ENCODE measurements at places on chromosomes 4 and X. TPM values are rescaled to one million over a fixed set of nuclear protein-coding genes. Genes with fewer than 3 reads are reported as not detected.

KLB gene
- total RNA-seq: 0.08 TPM

MND1 gene
- total RNA-seq: 17.0 TPM

TLL1 gene
- 9.5 TPM for total RNA-seq

KCNE5 gene
- not detected for total RNA-seq

PALLD gene
- 113 TPM for total RNA-seq

UGT2A1 gene
- not detected for total RNA-seq

CT45A1 gene
- total RNA-seq: not detected

LSM6 gene
- total RNA-seq: 74.7 TPM

DCAF8L2 gene
- total RNA-seq: not detected

SLC2A9 gene
- 59.2 TPM for total RNA-seq

NAP1L3 gene
- total RNA-seq: not detected

SMIM9 gene
- total RNA-seq: not detected

CFAP299 gene
- total RNA-seq: not detected

F8A3 gene
- 1.1 TPM for total RNA-seq

PRR32 gene
- not detected for total RNA-seq

CLDN2 gene
- total RNA-seq: not detected

CCNB3 gene
- 0.11 TPM for total RNA-seq

IL15 gene
- total RNA-seq: 0.15 TPM

CENPE gene
- total RNA-seq: 4.9 TPM

ITGB1BP2 gene
- total RNA-seq: 0.23 TPM

BST1 gene
- 1.7 TPM for total RNA-seq

NPY2R gene
- not detected for total RNA-seq

TMEM156 gene
- 6.5 TPM for total RNA-seq

CT55 gene
- not detected for total RNA-seq

NDST4 gene
- total RNA-seq: not detected

VCX gene
- 0.11 TPM for total RNA-seq

IL1RAPL2 gene
- total RNA-seq: not detected

USP17L12 gene
- not detected for total RNA-seq

XAGE1A gene
- not detected for total RNA-seq

RAB33A gene
- total RNA-seq: not detected

TLR7 gene
- not detected for total RNA-seq

TCEAL1 gene
- total RNA-seq: 15.8 TPM

GYG2 gene
- total RNA-seq: not detected

CPLX1 gene
- total RNA-seq: 0.23 TPM

CCDC160 gene
- total RNA-seq: not detected

ZDHHC15 gene
- not detected for total RNA-seq

H2BW2 gene
- not detected for total RNA-seq

PHEX gene
- 1.2 TPM for total RNA-seq

C4orf51 gene
- total RNA-seq: not detected
